Stimulated activated CD4-positive, alpha-beta T cell treated with anti-CD3 and anti-CD28 coated beads, Interleukin-15, amount 100 ng/mL, for 1 hour (primary cell): ENCODE measurements at places on chromosomes 5 and 9.

- no peak for DNase-seq
These were observed 1.0 kb upstream of the HK3 start for GRCh38 chr5:176899946-176900779.

- DNase-seq = no peak
These were observed 19.7 kb downstream of the MEGF9 start for GRCh38 chr9:120694559-120694958.

DNA sequence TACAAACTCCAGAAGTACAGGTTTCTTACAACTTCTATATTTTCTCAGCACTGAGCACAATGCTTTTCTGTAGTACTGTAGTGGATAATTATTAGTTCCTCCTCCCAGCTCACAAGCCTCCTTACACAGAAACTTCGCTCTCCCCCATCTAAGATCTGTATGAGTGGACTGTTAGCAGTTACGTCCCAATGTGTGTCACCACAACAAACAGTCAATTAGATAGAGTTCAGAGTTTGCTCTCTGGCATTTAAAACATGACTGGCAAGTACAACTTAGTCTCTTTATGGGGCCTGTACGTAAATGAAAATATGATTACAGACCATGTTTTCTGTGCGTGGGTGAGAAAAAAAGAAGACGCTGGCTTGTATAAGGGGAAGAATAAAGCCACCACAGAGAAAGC, 631.4 kb upstream of the DMAC1 start:
- DNase-seq = no peak

- DNase-seq = no peak
These were observed 138.3 kb downstream of the RFK start for GRCh38 chr9:76255781-76256455.

DNA sequence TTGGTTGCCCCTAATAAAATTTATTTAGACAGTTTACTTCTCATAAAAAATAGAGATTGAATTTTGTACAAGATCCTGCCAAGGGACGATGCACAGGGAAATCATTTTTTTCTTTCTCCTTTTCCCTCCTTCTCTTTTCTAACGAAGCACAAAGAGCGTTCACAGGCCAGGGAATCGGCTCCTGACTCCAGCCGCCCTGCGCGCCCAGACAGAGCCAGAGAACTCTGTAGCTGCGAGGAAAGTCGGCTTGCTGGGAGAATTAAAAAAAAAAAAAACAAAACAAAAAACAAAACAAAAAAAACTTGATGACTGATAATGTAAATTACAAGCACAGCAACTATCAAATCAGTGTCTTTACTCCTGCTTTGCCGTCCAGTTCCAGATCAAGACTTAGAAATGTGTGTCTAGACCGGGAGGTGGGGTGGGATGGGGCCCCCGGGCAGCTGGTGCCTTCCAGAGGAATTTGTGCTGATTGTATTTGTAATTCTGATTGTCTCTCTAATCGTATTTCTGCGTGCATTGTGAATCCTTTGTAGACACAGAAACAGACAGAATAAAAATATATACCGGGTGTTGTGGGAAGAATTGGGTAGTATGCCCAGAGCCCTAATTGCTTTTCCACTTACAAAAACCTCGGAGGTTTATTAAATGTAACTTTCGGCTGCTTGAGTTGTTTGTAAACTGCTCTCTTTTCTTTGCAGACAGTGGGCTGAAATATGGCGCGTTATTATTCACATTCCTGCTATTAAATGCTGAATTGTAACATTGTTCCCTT, 3.6 kb upstream of the OTP start:
- DNase-seq = no peak

DNA sequence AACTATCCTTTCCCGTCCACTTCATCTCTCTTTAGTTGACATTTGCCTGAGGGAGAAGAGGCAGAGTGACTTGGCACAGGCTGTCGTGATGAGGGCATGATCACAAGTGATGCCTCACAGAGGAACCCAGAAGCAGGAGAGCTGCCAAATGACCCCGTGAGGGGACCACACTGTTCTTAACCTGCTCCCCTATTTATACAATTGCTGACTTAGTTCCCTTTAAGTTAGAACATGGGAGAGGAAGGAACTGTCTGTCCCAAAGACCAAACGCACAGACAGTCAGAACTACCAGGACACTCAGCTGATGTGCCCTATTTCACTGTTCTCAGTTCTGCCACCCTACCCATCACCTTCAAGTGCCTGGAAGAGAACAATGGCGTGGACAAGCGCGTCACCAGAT, 73.7 kb downstream of the SLC1A3 start:
- DNase-seq = no peak

DNA sequence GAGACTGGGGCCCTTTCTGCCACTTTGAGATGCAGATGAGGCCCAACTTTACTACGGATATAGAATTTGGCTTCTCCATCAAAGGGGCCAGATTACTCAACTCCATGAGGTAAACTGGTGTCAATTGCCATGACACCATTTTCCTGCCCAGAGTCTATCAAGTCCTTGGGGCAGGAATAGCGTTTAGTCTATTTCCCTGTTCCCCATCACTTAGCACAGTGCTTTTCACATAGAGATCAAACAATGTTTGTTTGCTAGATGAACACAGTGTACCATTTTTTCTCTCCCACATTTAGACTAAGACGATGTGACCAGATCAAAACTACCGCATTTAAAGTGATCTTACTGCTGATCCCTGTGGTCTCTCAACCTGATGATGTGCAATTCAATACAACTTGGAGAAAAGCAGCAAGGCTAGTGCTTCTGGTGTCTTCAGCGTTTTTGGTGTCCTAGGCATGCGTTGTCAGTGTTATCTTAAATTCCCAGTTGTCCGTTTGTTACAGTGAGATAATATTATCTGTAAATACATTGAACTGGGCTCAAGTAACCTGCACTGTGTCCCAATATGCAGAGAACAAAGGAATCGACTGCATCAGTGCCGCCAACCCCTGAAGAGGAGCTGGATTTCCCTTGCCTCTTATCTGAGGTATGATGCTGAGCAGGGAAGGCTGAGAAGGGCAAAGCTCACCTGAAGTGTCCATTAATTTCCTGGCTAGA, 446.2 kb downstream of the PLK2 start:
- DNase-seq = no peak

GRCh38 chr5:96859375-96859774, 16.9 kb upstream of the ERAP2 start:
- no peak for DNase-seq

GRCh38 chr9:134263596-134263995, 62.7 kb upstream of the RXRA start:
- no peak for DNase-seq

- no peak for DNase-seq
These were observed 115.8 kb upstream of the SLC25A48 start for GRCh38 chr5:135718651-135719050.

GRCh38 chr9:4344946-4345345, 45.1 kb upstream of the GLIS3 start:
- no peak for DNase-seq

GRCh38 chr5:6395102-6395445, 16.7 kb upstream of the MED10 start:
- DNase-seq = no peak

- no peak for DNase-seq
These were observed 21.3 kb downstream of the NAIF1 start for GRCh38 chr9:128045831-128046230.

- DNase-seq = no peak
These were observed 81.3 kb upstream of the ERCC6L2 start for GRCh38 chr9:95793924-95794828.

- DNase-seq = no peak
These were observed 61.4 kb upstream of the EPB41L4A start for GRCh38 chr5:112480501-112480900.

- DNase-seq = no peak
These were observed 73.8 kb upstream of the IL17B start for GRCh38 chr5:149452665-149453617.

DNA sequence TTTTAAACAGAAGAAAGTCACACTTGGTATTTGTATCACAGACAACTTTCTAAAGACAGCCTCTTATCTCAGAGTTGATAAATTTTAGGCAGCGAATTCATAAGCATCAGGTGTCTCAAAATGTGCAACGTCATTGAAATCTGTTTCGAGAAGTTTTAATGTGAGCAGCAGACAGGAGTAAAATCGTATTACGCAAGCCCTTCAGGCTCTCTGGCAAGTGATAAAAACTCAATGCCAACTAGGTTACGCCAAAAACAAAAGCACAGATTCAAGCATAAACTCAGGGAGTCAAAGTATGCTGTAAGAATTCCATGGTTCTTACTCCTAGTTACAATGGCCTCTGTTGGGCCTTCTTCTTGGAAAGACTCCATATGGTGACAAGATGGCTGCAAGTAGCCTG, 244.7 kb downstream of the SEMA5A start:
- DNase-seq = no peak

DNA sequence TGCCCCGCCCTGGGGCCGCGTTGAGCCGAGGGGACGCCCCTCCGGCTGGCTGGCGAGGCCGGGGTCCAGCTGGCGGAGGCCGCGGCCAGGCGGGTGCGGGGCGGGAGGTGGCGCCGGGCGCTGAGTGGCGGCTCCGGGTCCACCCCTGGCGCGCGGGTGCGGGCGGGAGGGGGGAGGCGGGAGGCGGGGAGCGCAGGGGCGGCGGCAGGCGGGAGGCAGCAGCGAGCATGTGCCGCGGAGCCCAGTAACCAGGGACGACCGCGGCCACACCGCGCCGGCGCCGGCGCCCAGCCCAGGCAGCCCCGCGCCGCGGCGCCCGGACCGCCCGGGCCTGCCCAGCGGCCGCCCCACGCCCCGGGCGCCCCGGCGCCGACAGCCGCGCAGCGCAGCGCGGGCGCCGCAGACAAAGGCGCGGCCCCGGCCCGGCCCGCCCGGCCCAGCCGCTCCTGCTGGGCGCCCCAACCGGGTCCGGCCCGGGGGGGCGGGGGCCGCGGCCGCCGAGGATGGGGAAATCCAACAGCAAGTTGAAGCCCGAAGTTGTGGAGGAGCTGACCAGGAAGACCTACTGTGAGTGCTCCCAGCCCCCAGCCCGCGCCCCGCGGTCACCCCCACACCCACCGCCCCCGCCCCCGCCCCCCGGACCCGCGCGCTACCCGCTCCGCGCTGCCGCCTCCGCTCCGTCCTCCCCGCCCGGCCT, at the start of gene NCS1:
NCS1 (plus strand) TSS at position 244 of the 697 bp plus-strand sequence; CDS start at position 504, 260 bp downstream.
- DNase-seq = peak; percentile 37

GRCh38 chr5:173752653-173753052, 135.5 kb upstream of the CPEB4 start:
- no peak for DNase-seq

- no peak for DNase-seq
These were observed 25.0 kb downstream of the CEP120 start for GRCh38 chr5:123398058-123398733.

GRCh38 chr5:61394793-61395192, 62.7 kb downstream of the ZSWIM6 start:
- no peak for DNase-seq

DNA sequence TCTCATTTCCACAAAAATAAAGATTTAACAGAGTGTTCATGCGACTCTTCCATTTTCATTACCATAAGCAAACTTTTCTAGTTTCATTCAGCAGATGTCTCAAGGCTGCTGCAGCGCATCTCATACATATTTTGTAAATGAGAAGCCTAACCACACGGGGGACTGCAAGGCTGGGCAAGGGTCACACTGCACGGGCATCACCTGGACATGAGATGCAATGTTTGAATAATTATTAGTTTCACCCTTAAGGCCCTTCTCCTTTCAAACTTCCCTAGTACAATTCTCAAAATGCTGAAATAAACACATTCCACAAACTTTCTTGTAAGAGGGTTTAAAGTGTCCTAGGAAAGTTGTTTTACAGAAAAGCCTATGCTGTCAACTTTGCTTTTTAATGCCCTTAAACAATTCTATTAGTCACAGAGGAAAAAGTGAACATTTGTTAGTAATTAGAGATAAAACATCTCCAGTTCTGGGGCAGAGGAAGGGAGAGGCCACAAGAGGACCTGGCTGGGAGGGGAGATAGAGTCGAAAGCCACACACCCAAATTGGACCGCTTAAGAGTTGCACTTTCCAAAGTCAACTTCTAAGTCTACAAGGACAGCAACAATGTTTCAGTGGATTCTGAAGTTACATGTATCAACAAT, 1.3 kb downstream of the DENND1A start:
- DNase-seq = no peak

DNA sequence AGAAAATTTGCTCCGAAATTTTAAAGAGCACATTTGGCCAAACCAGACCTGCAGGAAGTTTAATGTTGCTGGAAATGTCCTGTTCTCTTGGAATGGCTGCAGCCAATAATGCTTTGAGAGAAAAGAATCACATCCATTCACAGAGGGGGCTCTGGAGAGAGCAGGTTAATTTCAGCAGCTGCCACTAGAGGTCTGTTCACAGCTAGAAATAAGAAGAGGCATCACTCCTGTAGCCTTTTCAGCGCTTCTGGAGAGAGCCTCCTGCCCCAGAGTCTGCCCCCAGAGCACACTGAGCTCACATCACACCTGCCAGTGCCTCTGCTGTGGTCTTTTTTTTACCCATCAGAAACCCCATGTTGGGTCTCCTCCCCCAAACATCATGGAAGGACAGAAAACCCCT, 124.8 kb upstream of the RAD23B start:
- no peak for DNase-seq

DNA sequence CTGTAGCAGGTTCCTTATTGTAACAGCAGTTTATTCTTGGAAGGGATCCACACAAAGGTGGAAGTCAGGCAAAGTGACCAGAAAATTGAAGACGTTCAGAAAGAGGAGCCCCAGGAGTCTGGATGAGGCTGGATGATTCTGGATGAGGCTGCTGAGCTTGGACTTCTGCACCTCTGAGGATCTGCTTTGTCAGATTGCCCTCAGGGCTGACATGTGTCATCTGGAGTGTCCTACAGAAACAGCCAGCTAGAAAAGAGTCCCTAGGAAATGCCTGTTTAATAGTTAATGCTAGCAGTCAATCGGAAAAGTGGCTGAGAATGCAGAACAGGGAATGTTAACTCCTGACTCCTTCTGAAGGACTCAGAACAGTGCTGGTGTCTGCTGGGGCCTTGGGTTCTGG, 236.4 kb downstream of the LRRC70 start:
- no peak for DNase-seq

DNA sequence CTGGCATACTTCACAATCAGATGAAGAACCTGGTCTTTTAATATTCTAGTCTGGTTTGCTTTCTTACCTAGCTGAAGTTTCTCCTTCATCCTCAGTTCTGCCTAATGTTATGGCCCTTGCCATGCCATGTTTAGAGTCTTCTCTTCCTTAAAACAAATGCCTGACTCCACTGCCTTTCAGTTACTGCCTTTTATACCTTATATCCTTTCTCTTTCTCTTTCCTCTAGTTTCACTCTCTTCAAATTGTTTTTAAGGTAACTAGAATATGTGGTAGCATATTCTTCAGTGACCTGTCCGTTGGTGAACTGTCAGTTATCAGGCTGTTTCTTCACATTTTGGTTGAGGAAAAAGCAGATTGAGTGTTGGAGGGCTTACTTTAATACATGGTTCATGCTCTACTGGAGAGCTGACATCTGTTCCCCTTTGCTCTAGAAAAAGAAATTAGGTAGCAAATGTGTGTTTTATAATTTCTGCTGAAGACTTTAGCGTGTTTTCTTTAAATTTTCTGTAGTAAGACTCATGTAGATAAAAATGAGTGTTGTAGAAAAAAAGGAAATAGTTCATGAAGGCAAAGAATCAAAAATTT, 103.8 kb downstream of the DMXL1 start:
- DNase-seq = no peak
